ENCODE measurements at places on chromosomes 1 and 21. TPM values are rescaled to one million over a fixed set of nuclear protein-coding genes. Genes with fewer than 3 reads are reported as not detected.

DNA sequence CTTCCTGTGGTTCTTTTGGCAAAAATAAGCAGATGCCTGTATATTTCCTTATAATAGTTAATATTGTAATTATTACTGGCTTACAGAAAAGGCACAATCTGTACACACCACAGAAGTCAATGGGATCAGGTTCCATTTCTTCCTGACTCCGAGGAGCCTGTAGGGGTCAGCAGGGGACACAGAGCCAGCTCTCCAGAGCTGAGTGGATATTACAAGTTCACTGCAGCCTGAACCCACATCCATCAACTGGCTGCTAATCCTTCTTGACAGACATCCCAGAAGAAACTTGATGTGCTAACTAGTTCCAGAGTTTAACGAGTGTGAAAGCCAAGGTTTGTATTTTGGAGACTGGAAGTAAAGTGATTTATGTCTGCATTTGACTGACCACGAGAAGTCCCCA is 203.8 kb downstream of the LMX1A start:
- no peaks in the 10 kb centered on the region for H3K36me3 ChIP-seq
- no peaks in the 10 kb centered on the region for H3K4me1 ChIP-seq
- H3K4me3 ChIP-seq = no peak overlapping the region
- no peak overlapping the region for H3K27ac ChIP-seq

DNA sequence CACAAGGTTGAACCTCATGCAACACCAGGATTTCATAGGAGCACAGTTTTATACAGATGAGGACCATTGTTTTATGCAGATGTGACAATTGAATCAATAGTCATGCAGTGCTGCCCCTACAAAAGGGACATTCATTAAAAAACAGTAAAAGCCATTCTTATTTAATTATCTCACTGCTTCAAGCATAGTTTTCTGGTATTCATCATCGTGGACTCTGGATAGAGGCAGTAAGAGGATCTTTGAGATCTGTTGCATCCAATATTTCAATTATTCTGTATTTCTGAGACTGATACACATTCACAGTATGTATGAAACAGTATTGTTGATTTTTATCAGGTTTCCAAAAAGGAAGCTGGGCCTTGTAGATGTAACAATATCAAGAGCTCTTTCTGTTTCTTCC is 237.6 kb downstream of the RYR2 start:
- no peak overlapping the region for H3K4me3 ChIP-seq
- H3K27me3 ChIP-seq = no peaks in the 10 kb centered on the region
- no peak overlapping the region for H3K27ac ChIP-seq
- DNase-seq = no peak

SPATA17 gene
- total RNA-seq = 2.1 TPM

SH3D21 gene
- total RNA-seq = 6.1 TPM

Measured in neural progenitor cell (in vitro differentiated cells).